ENCODE measurements at places on chromosomes 5 and 9. TPM values are rescaled to one million over a fixed set of nuclear protein-coding genes. Genes with fewer than 3 reads are reported as not detected.

Gene TRIM7
- total RNA-seq, result 5.2 TPM

Gene MYOT
- total RNA-seq, result not detected

Gene TSC1
- total RNA-seq, result 33.4 TPM

Gene TAF1L
- total RNA-seq, result under 0.01 TPM

Gene LRRC19
- total RNA-seq, result not detected

Gene HK3
- not detected for total RNA-seq

Gene HACD4
- 0.51 TPM for total RNA-seq

Gene C9orf43
- total RNA-seq, result 0.23 TPM

Gene SUSD1
- total RNA-seq, result 59.6 TPM

Gene OXCT1
- 66.5 TPM for total RNA-seq

Gene MFAP3
- total RNA-seq, result 145 TPM

Gene LURAP1L
- 1.1 TPM for total RNA-seq

DNA sequence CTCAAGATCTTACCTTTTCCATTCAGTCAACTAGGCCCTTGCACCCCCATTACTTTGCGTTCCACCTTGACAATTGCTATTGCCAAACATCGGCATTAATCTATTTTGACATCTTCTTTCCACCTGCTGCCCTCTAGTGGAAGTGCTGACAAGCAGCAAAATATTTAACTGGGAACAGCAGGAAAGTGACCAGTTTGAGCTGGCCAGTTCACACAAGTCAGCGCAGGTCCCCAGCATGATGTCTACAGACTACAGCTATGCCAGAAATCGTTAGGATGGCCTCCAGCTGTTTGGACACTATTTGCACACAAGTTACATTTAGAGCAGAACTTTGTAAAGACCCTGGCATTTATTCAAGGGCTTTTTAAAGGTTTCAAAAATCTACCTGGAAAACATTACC lies 160.1 kb downstream of the GHR start:
- DNase-seq, result peak; percentile 73

GRCh38 chr5:50711280-50711679 lies 44.8 kb downstream of the PARP8 start:
- no peak for DNase-seq

- no peak for DNase-seq
These were observed 756.2 kb downstream of the TLE1 start for GRCh38 chr9:80932947-80933780.

DNA sequence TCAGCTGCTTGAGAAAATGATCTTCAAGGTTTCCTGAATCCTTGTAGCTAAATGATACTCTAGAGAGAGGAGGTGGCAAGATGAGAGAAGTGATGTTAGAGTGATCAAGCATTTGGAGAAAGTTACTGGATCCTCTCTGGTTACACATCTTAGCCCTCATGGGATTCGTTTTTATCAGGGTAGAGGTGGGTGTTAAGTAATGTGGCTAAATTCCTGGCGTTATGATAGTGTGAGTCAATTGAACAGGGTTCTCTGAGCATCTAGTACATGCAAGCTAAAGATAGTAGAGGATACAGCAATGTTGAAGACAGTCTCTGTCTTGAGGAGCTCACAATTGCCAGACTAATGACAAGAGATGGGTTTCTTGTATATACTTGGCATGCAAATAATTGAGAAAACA lies 123.7 kb downstream of the PSD2 start:
- no peak for DNase-seq

DNA sequence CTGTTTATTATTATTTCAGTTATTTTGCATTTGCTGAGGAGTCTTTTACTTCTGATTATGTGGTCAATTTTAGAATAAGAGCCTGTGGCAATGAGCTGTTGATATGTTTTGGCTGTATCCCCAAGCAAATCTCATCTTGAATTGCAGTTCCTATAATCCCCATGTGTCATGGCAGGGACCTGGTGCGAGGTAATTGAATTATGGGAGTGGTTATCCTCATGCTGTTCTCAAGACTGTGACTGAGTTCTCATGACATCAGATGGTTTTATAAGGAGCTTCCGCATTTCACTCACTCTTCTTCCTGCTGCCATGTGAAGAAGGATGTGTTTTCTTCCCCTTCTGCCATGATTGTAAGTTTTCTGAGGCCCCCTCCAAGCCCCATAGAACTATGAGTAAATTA lies 114.9 kb upstream of the SLCO6A1 start:
- DNase-seq, result no peak

DNA sequence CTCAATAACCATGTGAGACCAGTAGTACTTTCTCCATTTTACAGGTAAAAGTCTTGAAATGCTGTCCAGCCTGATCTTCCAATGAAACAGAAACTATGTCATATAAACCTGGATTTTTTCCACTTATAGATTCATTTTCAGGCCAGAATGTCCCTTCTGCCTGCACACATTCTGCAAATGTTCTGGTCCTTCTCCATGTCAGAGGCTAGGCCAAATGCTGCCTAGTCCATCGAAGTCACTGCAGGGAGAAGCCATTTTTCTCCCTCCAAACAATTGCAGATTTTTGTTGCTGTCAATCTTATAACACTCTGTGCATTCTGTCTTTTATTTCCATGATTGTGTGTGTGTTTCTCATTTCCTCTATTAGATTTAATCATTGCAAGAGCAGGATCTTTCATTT lies 59.4 kb downstream of the ALDH1A1 start:
- DNase-seq, result no peak

- no peak for DNase-seq
These were observed 309.3 kb downstream of the CHSY3 start for GRCh38 chr5:130213607-130214006.

- no peak for DNase-seq
These were observed 38.6 kb downstream of the RALGPS1 start for GRCh38 chr9:126953041-126953809.

- no peak for DNase-seq
These were observed 246.9 kb downstream of the NR3C1 start for GRCh38 chr5:143156572-143156971.

GRCh38 chr5:157357823-157358222 lies 91.9 kb downstream of the CYFIP2 start:
- DNase-seq, result no peak

- no peak for DNase-seq
These were observed 22.5 kb downstream of the TPPP start for GRCh38 chr5:670396-671270.

GRCh38 chr5:13591621-13592020 lies 352.9 kb downstream of the DNAH5 start:
- peak; percentile 71 for DNase-seq

- DNase-seq, result no peak
These were observed 96.2 kb downstream of the ADRB2 start for GRCh38 chr5:148922606-148923005.

GRCh38 chr5:137735555-137736284 lies at the start of gene KLHL3:
TSS of gene KLHL3 (minus strand) at chr5:137736089. CDS start at chr5:137735646, 443 bp downstream.
- peak; percentile 81 for DNase-seq

- no peak for DNase-seq
These were observed 19.3 kb downstream of the TYRP1 start for GRCh38 chr9:12712532-12712931.

DNA sequence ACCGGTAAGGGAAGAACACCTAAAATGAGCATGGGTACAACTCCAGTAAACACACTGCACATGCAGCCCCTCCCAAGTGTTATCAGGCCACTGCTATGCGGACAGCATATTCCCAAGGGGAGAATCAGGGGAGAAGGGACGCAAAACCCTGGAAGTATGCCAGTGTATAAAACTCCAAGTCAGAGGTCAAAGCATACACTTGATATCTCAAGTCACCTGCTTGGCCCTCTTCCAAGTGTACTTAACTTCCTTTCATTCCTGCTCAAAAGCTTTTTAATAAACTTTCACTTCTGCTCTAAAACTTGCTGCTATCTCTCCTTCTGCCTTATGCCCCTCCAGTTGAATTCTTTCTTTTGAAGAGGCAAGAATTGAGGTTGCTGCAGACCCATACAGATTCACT lies 408.1 kb downstream of the HTR1A start:
- DNase-seq, result no peak

GRCh38 chr5:107149243-107150005 lies 521.3 kb downstream of the EFNA5 start:
- DNase-seq, result no peak
